Mucosa of descending colon (tissue), 3 donors: ENCODE measurements at places on chromosomes 13 and 19.

DNA sequence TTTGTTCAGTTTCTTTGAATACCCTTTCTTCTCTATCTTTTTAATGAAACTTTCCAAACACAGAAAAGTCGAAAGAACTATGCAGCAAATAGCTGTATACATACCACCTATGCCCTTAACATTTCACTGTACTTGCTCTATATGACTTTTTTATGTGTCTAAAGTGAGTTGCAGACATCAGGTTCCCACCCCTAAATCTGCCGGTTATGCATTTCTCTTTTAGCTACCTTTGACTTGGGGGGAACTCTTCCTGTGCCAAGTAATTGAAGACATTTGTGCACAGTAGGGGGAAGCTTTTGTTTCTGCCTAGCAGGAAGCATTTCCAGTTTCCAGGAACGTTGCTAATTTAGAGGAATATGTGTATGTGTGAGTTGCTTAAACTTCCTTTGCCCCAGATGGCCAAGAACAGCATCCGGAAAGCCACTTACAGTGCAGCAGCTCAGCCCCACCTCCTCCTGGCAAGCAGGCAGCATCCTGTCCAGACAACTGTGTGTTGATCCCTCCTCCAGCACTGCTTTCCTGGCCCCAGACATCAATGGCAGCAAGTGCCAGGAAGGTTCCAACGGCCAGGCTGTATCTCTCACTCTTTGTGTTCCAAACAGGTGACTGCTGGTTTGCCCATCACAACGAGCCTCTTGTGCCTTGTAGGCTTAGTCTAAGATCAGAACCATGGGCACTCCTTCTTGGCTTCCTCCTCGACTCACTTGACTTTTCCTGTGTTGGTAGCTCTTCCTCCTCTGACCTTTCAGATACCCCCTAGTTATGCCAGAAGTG, 14.7 kb upstream of the GRAMD1A start:
- no peak for DNase-seq

DNA sequence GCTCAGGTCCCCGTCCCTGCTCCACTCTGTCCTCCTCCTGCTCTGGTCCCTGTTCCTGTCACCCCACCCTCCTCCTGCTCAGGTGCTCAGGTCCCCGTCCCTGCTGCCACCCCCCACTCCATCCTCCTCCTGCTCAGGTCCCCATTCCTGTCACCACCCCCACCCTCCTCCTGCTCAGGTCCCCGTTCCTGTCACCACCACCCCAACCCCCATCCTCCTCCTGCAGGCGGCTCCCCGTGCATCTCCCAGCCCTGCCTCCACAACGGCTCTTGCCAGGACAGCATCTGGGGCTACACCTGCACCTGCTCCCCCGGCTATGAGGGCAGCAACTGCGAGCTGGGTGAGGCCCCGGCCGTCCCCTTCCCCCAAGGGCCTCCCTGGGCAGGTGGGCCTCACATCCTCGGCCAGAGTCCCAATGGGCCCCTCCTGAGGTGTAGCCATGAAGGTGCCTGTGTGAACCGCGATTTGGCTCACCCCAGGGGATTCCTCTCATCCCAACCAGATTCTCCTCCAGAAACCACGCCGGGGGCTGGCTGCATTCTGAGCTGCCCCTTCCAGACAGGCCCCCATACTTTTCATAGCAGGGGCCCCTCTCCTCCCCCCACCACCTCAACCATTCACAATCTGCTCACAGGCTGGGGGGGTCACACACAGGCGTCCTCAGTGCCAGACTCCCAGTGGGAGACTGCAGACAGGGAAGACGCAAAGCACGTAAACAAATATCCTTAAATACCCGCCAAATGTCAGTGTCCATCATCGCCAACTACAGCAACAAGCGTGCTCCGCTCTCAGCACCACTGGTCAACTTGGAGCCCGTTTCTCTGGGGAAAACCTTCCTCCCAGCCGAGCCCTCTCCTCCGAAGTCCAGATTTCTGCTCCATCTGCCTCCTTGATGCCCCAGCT, 4.6 kb downstream of the PROZ start:
- no peak for DNase-seq

- peak; percentile 83 for DNase-seq
Measured at GRCh38 chr19:3055741-3056416, 6.4 kb downstream of the TLE5 start.

DNA sequence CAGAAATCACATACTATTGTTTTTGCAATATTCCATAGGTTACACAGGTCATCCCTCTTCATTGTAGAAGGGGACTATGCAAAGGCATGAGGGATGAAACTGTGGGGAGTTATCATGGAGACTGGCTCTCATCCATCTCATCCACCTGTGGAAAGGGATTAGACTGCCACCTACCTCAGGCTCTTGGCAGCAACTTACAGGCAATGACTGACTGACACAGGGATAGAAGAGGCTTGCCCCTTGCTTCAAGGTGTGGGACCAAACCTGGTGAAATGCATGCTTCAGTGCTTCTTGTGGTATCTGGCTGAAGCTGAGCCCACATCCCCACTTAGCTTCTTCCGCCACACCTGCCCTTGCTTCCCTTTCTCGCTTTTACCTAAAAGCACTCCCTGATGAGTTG, 341.3 kb downstream of the GPC5 start:
- no peak for DNase-seq

- no peak for DNase-seq
Measured at GRCh38 chr19:710767-711166, 2.0 kb downstream of the PALM start.
